ENCODE measurements at places on chromosomes 2 and 18.

- DNase-seq: no peak
These were observed 19.0 kb downstream of the DGKD start for GRCh38 chr2:233373316-233373715.

- no peak for DNase-seq
These were observed 505.6 kb upstream of the SLC8A1 start for GRCh38 chr2:40957508-40957907.

- no peak for DNase-seq
These were observed 155.1 kb downstream of the FIGN start for GRCh38 chr2:163580757-163581156.

DNA sequence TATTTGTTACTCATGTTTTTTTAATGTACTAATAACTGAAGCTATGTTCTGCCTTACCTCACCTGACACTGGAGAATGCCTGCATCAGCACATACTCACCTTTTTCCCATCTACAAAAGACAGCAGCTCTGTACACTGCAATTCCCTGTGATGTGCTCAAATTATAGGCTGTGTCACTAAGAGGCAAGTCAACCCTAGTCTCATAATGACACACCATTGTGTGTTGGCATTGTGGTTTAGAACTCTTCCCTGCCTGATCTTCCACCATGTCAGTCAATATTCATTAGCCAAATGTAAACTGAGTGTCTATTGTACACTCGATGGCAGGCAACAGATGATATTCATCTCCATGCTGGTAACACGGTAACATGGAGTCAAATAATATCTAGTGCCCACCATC lies 332.1 kb upstream of the TCF4 start:
- no peak for DNase-seq

- no peak for DNase-seq
These were observed 74.1 kb upstream of the DSEL start for GRCh38 chr18:67590571-67591141.

GRCh38 chr2:117330641-117331040 lies 483.9 kb upstream of the DDX18 start:
- DNase-seq: no peak

DNA sequence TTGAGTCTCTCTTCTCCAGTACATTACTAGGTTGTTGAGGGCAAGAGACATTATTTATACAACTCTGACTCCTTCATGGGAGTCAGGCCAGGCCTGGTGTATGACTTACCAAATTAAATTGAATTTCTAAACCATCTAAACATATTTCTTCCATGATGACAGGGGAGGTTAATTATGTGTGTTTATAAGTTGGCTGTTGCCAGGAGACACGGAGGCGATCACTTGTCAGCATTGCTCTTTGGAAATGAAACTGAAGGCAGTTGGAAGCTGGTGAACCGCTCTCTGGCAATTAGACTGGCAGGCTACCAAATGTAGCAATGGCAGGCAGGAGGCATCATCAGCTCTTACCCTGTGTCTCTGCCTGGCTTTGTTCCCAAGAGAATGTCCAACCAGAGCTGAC lies 241.4 kb downstream of the KCNS3 start:
- DNase-seq: no peak

Measured in heart right ventricle (tissue), 16 donors.